ENCODE measurements at places on chromosomes 11 and 22.

DNA sequence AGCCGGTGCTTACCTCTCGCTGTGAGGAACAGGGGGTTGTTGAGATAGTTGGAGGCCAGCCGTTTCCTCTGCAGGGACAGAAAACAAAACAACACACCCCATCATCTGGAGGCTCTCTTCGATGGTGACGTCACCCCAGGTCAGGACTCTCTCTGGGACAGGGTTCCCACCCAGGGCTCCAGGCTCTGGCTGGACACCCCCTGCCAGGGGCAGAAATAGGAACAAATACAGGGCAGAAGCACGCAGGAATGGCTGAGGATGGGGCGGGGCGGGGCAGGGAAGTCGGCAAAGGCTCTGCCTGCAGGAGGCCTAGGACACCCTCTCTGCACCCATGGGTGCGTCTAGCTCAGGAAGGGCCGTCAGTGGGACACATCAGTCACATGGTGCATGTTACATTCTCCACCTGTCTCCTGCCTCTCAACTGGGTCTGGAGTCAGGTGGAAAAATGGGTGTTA lies 118.5 kb downstream of the PHF21B start:
- no peak for DNase-seq

DNA sequence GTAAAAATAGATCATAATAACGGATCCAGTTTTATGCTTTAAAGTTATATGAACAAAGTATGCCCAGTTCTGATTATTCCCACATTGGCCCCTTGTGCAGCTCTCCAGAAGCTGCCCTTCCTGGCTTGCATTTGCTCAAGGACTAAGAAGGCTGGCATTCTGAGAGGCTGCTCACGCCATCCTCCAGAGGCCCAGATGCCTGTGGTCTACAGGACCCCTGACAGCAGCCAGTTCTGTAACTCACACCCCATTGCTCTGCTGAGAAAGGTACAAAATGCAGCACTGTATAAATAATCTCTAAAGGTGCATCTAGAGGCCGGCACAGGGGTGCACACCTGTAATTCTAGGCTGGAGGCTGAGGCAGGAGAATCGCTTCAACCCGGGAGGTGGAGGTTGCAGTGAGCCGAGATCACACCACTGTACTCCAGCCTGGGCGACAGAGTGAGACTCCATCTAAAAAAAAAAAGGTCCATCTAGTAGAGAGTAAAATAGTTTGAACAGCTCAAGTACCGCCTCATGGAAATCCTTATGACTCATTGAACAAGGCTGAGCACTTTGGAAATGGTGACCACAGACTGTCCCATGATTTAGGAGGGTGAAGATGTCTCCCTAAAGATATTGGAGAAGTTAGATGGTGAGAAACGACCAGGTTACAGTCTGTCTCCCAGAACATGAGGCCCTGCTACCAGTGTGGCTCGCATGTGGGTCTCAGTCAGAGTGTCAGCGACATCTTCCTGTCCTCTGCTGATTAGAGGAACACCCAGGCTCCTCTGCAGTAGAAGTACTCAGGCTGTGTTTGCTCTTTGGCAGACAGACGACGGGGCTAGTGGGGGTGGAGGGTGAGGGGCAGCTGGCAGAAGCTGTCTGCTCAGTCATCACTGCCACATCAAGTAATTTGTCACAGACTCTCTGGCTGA lies 56.3 kb downstream of the KREMEN1 start:
- DNase-seq = no peak

DNA sequence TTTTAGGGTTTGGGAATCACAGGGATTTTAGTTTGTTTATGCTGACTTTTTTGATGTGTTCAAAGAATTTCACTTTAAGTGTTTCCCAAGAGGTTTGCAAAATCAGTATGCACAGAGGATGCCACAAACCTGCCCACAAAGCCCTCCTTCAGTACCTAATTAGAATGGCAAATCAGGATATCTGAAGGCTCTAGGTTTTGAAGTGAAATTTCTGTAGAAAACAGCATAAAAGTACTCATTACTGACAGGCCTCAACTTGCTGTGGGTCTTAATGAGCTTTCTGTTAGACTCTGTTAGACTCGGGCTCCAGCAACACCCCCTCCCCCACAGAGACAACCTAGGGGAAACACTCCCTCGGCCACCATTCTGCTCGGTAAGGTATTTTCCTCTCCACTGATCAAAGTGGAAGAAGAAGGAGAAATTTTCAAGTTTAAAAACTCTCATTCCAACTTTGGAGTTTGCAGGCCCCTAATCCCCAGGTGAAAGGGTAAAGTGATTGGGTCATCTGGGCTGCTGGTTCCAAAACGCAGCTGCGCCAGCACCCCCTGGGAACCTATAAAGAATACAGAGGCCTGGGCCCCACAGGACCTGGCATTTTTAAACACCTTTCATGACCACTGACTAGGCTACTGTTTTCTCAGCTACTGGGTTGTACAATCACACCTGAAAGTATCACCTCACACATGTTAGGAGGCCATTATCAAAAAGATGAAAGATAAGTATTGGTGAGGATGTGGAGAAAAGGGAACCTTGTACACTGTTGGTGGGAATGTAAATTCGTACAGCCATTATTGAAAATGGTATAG lies 67.5 kb downstream of the PLEKHA7 start:
- no peak for DNase-seq

DNA sequence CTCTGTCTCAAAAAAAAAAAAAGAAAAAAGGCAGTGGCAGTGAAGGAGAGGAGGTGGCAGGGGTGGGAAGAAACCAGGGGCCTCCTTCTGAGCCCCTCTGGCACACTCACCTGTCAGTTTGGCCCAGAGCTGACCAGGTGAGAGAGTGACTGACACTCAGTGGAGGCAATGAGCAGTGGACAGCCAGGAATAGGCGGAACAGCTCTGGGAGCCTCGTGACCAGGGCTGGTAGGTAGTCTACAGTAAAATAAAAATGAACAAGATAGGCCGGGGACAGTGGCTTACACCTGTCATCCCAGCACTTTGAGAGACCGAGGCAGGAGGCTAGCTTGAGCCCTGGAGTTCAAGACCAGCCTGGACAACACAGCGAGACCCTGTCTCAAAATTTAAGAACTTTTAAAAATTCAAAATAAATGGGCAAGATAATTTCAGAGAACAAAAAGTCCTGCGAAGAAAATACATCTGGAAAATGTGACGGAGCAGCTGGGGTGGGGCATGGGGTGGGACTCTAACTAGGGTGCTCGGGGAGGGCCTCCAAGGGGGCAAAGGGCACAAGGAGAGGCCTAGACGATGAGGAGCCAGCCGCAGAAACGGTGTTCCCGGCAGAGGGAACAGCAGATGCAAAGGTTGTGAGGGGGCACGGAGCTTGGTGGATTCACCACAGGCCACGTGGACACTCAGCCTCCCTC lies 3.8 kb upstream of the PDXP start:
- no peak for DNase-seq

GRCh38 chr11:95641495-95641894 lies 148.1 kb downstream of the FAM76B start:
- no peak for DNase-seq

GRCh38 chr11:22371160-22371559 lies 33.0 kb downstream of the SLC17A6 start:
- DNase-seq = no peak

DNA sequence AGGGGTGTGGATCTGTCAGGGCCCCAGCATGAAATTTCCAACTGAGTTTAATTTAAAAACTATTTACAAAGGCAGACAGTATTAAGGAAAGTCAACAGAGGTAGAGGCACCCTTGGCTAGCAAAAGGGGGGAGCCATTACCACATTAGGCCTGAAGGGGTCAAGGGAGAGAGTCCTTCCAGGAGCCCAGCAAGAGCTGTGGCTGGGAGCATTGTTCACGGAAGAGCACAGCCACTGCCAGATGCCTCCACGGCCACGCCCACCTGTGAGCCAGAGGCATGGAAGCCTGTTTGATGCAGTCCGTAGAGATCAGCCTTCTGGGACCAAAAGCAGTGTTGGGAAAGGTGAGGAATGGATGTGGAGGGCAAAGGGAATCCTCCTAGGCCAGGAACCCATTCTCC lies 102.6 kb downstream of the GALNT18 start:
- no peak for DNase-seq

DNA sequence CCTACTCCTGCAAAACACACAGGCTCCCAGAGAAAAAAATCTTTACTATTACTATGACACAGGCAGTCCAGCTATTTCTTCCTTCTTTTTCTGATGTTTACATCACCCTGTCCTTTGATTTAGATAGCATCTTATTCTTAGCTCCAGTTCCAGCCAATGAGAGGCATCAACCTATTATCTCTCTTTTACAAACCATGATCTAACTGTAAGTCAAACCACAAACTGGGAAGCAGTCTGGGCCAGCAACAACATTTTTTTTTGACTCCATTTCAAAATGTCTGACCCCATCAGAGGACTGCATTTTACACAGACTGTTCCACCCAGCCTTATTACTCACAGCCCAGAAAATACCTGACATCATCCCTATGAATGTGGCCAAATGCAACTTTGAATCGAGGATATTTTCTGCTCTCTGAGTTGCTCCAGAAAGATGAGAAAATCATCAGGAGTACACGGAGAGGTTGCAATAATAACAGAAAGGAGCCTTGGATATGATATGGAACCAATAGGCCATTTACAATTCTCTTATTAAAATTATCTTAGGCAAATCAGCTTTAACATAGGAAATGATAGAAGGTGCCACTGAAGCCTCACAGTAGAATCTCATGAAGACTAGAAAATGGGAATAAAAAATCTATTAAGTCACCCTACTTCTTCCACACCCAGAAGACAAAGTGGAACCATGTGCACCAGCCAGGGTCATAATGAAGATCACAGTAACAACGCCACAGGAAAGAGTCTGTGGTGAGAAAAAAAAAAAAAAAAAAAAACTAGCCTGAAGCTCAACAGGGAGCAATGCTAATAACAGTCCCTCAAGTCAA lies 21.2 kb downstream of the TBRG1 start:
- DNase-seq = no peak

DNA sequence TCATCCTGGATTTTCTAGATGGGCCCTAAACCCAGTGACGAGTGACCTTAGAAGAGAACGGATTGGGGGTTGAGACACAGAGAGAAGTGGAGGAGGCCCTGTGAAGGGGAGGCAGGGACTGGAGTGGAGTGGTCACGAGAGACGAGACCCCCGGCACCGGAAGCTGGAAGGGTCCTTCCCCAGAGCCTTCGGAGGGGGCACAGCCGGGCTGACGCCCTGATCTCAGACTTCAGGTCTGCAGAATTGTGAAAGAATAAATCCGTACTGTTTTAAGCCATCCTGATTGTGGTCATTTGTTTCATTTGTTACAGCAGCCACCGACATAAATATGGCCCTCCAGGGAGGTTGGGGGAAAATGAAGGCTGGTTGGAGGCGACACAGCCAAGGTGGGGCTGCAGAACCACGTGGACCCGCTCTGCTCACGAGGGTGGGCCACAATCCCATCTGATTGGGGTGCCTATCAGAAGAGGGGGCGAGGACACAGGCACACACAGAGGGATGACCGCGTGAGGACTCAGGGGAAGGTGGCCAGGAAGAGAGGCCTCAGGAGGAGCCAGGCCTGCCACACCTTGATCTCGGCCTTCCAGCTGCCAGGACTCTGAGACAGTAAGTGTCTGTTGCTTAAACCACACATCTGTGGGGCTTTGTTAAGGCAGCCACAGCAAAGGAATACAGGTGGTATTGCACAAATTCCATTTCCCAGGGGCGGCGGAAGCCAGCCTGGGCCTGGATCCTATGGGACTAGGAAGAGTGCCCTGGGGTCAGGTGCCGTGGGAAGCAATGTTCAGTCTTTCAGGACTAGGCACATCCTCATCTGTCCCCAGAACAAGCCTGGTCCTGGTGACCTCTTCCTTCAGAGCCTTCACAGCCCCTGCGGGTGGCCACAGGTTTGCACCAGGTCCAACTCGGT lies 73.3 kb upstream of the SHANK2 start:
- DNase-seq = no peak

GRCh38 chr22:39940757-39941305 lies 19.4 kb upstream of the TMA7B start:
- DNase-seq = no peak

DNA sequence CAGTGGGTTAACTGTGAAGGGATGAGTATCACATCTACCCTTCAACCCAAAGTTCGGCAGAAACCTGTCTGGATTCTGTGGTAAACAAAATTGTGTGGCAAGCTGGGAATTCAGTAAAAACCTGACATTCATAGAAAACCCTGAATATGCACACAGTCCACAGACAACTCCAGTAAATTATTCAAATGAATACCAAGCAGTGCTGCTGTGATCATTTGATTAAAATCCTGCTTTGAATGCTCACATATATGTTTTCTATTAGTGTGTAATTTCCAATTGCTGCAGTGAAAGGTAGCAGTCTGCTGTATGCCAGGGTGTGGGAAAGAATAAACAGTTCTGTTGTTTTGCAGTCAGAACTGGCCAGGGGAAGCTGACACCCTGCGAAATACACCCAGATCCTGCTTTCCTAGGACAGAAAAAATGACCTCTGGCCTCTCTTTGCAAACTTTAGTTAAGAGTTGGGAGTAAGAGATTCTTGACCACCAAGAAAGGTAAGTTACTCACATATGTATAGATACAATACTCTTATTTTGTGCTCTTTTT lies 217.8 kb downstream of the FAM76B start:
- no peak for DNase-seq

GRCh38 chr11:32358729-32359128 lies 76.6 kb downstream of the WT1 start:
- DNase-seq = no peak

DNA sequence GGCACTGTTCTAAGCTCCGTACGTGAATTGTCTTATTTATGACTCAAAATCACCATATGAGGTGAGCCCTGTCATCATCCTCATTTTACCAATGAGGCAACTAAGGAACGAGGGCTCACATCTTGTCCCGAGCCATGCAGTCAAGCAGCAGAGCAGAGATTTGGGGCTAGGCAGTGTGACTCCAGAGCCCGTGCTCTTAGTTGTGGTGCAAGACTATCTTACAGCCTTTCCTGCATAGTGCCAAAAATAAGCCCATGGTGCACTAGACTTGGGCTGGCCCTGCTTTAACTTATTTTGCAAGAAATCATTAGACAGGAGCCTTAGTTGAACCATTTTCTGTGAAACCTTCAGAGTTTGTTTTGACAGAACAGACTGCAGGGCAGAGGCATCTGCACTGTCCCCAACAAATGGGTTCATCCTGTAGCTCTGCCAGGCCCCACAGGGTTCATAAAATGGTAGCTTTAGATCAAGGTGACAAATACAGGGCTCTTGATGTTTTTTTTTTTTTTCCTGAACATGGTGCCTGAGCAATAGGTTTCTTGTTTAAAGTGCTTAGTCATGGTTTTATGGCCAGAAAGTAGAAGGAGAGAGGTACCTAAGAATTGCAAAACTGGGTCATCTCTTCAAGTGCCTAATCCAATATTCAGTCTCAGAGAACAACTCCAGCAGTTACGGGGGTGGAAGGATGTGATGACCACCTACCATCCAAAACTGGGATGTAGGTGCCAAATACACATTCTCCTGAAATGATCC lies 56.6 kb downstream of the BMAL1 start:
- DNase-seq = no peak

All from stimulated activated CD8-positive, alpha-beta memory T cell treated with anti-CD3 and anti-CD28 coated beads, Interleukin-12 subunit alpha, Interleukin-12 subunit beta, amount 100 ng/mL, for 1 hour (primary cell).